Astrocyte (in vitro differentiated cells and primary cell): ENCODE measurements at places on chromosomes 2 and 18. TPM values are rescaled to one million over a fixed set of nuclear protein-coding genes. Genes with fewer than 3 reads are reported as not detected.

UGT1A4 gene
- not detected in 2 replicates for total RNA-seq

- no peak for DNase-seq
- no peaks in the 10 kb centered on the region for H3K27me3 ChIP-seq
- no peak overlapping the region for H3K27ac ChIP-seq
- no peaks in the 10 kb centered on the region for H3K36me3 ChIP-seq
Observed at GRCh38 chr2:128308889-128309279, 9.8 kb downstream of the HS6ST1 start.

MC5R gene
- total RNA-seq = 0.26 and 0.57 TPM in 2 replicates

C2orf80 gene
- not detected in 2 replicates for total RNA-seq

- H3K4me1 ChIP-seq = no peaks in the 10 kb centered on the region
- H3K36me3 ChIP-seq = no peaks in the 10 kb centered on the region
- peak; percentile 18 for DNase-seq
- no peak overlapping the region for H3K4me3 ChIP-seq
- no peaks in the 10 kb centered on the region for H3K27me3 ChIP-seq
- no peak overlapping the region for H3K27ac ChIP-seq
Observed at GRCh38 chr2:225233234-225233633, 166.3 kb upstream of the NYAP2 start.

LINC00305 gene
- total RNA-seq = not detected in 2 replicates

GRCh38 chr2:9739531-9739964, 103.7 kb upstream of the TAF1B start:
- H3K4me1 ChIP-seq = peaks cover 10% of the 10 kb centered on the region
- DNase-seq = no peak
- H3K27ac ChIP-seq = no peak overlapping the region
- H3K4me3 ChIP-seq = no peak overlapping the region
- H3K27me3 ChIP-seq = no peaks in the 10 kb centered on the region

DUSP19 gene
- total RNA-seq = 3.1 and 3.7 TPM in 2 replicates

DNA sequence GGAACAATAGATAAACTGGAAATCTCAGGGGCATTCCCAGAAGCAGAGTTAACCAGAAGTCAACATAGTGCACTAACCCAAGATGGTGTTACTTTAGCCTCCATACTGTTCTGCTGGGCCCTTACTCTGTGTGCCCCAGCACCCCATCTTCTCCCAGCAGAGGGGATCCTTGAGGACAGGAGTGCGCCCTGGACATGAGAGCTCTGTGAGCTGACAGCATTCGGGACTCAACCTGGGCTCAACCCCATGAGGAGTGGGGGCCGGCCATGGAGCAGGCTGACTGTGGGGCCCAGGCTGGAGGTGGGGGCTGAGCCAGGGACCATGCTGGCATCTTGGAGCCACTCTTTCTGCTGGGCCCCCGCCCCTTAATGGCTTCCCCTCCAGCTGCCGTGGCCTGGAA, 156.3 kb upstream of the HS6ST1 start:
- no peak for DNase-seq
- no peaks in the 10 kb centered on the region for H3K36me3 ChIP-seq
- no peaks in the 10 kb centered on the region for H3K27me3 ChIP-seq
- H3K27ac ChIP-seq = no peak overlapping the region

DNA sequence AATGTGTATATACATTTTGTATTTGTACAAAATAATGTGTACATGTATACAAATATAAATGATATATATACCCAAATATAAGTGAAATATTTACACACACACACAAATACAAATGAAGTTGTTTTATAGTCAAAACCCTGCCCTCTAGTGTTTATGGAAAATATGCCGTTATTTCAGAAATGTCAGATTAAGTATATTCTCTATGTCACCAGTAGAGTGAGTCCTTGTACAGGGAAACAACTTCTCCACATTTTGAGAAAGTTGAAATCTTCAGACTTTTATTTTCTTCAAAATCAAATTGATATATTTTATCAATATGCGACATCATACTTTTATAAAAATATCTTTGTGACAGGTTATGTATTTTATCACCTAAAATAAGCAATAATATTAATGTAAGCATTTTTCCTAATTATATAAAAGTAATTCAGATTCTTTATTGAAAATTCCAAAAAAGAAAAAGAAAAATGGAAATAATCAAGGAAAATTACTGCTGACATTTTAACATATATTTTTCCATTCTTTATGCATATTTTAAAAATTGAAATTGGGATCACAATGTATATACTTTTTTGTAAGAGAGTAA, 22.4 kb downstream of the ARL6IP6 start:
- H3K27ac ChIP-seq = no peak overlapping the region
- H3K27me3 ChIP-seq = no peaks in the 10 kb centered on the region
- peak; percentile 30 for DNase-seq

DNA sequence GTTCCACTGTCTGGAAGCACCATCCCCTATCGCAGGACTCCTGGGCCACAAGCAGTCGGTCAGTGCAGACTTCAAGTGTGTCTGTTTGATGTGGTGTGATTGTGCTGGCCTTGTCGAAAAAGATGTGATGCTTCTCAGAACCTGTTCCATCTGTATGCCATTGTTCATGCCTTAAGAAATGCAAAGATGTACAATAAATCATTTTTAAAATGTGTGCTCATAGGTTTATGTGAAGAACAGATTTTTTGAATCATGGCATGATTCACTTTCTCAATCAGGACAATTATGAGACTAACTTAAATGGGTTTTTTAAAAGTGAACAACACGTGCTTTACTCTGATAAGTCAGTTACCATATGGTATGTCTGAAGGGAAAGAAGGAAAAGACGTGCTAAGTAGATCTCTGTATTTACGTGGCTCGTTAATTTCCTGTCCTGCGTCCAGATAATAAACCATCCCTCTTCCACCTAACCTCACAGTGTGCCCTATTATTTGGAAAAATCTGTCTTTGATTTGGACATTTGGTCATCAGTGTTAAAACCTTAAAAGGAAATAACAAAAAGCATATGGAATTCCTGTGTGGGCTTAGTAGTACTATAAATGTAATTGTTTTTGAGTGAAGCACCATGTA, 54.9 kb downstream of the PRKRA start:
- H3K4me3 ChIP-seq = no peak overlapping the region
- H3K36me3 ChIP-seq = no peaks in the 10 kb centered on the region
- H3K27ac ChIP-seq = no peak overlapping the region
- H3K4me1 ChIP-seq = no peaks in the 10 kb centered on the region
- no peak for DNase-seq
- no peaks in the 10 kb centered on the region for H3K27me3 ChIP-seq

GRCh38 chr2:29983308-29983707, 61.9 kb upstream of the ALK start:
- H3K27me3 ChIP-seq = peaks cover 3% of the 10 kb centered on the region
- no peak for DNase-seq
- no peaks in the 10 kb centered on the region for H3K4me1 ChIP-seq
- no peak overlapping the region for H3K27ac ChIP-seq
- no peaks in the 10 kb centered on the region for H3K36me3 ChIP-seq

OTOS gene
- total RNA-seq = not detected in 2 replicates

DNA sequence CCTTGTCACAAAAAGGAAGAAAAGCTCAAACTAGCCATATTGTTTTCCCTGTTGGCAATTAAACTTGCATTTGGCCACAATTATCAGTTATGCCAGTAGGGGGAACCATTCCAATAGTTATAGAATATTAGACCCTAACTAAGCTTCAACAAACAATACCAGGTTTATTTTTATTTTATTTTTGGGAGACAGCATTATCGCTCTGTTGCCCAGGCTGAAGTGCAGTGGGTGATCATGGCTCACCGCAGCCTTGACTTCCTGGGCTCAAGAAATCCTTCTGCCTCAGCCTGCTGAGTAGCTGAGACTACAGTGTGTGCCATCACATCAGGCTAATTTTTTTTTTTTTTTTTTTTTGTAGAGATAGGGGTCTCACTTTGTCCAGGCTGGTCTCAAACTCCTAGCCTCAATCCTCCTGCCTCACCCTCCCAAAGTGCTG, 102.1 kb downstream of the ATAD2B start:
- no peaks in the 10 kb centered on the region for H3K36me3 ChIP-seq
- no peaks in the 10 kb centered on the region for H3K27me3 ChIP-seq
- H3K4me1 ChIP-seq = no peaks in the 10 kb centered on the region
- H3K27ac ChIP-seq = no peak overlapping the region
- peak; percentile 15 for DNase-seq

- no peak for DNase-seq
- H3K36me3 ChIP-seq = no peaks in the 10 kb centered on the region
- peaks cover 5% of the 10 kb centered on the region for H3K27me3 ChIP-seq
- no peak overlapping the region for H3K27ac ChIP-seq
Observed at GRCh38 chr2:240189686-240190085, 49.2 kb upstream of the OTOS start.

- peak overlapping the region; percentile 91 for H3K4me3 ChIP-seq
- no peaks in the 10 kb centered on the region for H3K27me3 ChIP-seq
- H3K36me3 ChIP-seq = no peaks in the 10 kb centered on the region
- H3K4me1 ChIP-seq = peaks cover 7% of the 10 kb centered on the region
- peak; percentile 47 for DNase-seq
- peak overlapping the region; percentile 90 for H3K27ac ChIP-seq
Observed at GRCh38 chr2:32355976-32356680, 695 bp upstream of the BIRC6 start.

CDK15 gene
- total RNA-seq = 6.6 and 9.3 TPM in 2 replicates

DNA sequence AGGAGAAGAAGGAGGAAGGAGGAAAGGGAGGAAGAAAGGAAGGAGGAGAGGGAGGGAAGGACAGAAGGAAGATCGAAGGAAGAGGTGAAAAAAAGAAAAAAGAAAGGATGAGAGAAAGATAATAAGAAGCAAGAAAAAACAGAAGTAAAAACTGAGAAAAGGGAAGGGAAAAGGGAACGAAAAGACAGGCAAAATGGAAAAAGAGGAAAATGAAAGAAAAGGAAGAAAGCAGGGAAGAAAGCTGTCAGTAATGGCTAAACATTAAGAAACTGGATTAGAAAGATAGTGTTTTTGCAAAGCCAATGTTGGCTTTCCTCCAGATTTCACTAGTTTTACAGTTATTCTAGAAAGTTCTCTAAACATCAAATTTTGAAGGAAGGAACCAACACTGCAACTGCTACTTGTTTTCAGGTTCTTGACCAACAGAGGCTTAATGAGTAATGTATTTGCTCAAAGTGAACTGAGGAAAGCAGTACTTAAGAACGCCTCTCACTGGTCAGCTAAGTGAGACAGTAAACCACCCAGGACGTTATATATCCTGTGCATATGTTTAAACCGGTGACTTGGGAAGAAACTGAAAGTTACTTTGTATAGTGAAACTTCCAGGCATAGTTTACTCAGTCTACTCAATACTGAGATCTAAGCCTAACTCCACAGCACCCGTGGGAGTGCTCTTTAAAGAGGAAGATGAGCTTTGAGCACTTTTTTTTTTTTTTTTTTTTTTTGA, 286.2 kb upstream of the TRIB2 start:
- H3K4me1 ChIP-seq = peaks cover 3% of the 10 kb centered on the region
- no peak overlapping the region for H3K4me3 ChIP-seq
- no peak overlapping the region for H3K27ac ChIP-seq
- H3K36me3 ChIP-seq = no peaks in the 10 kb centered on the region
- H3K27me3 ChIP-seq = no peaks in the 10 kb centered on the region

SH3YL1 gene
- total RNA-seq = 23.0 and 27.3 TPM in 2 replicates

- no peak for DNase-seq
- no peaks in the 10 kb centered on the region for H3K36me3 ChIP-seq
- H3K27ac ChIP-seq = no peak overlapping the region
- H3K4me1 ChIP-seq = no peaks in the 10 kb centered on the region
- H3K4me3 ChIP-seq = no peak overlapping the region
Observed at GRCh38 chr2:143594161-143594560, 464.9 kb downstream of the ARHGAP15 start.

DNA sequence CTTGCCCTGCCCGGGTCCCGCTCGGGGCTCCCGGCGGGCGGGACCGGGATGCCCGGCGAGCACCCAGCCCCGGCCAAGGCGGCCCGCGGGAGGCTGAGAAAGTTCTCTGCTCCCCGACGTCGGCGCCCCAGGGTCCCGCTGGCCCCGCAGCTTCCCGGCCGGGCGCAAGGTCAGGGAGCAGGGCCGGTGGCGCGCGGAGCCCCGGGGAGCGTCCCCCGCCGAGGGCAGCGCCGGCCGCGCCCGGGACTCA, 331 bp downstream of the SERPINE2 start:
- no peak overlapping the region for H3K27ac ChIP-seq
- DNase-seq = no peak
- H3K27me3 ChIP-seq = no peaks in the 10 kb centered on the region
- H3K4me1 ChIP-seq = peaks cover 9% of the 10 kb centered on the region

DNA sequence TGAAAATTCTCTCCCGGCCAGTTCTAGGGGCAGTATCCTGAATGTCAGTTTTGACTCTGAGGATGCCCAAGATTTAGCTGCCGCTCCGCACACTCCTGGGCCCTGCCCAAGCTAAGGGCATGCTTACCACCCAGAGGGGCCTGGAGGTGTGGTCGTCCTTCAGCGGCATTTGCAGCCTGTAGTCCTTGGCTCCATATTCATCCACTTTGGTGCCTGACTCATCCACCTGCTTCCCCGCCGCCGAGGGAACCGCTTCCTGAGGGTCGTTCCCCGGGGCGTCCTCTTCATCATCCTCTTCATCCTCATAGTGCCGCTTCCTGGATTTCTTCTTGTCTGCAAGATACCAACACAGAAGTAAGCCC, 577 bp downstream of the ERCC3 start:
- H3K4me1 ChIP-seq = peaks cover 8% of the 10 kb centered on the region
- H3K4me3 ChIP-seq = peak overlapping the region; percentile 96
- H3K27ac ChIP-seq = peak overlapping the region; percentile 85
- no peak for DNase-seq
- H3K36me3 ChIP-seq = peaks cover 35% of the 10 kb centered on the region
- no peaks in the 10 kb centered on the region for H3K27me3 ChIP-seq

- H3K4me1 ChIP-seq = peaks cover 7% of the 10 kb centered on the region
- peaks cover 8% of the 10 kb centered on the region for H3K36me3 ChIP-seq
- H3K27ac ChIP-seq = no peak overlapping the region
- no peaks in the 10 kb centered on the region for H3K27me3 ChIP-seq
- no peak for DNase-seq
Observed at GRCh38 chr2:33392366-33392765, 84.1 kb upstream of the RASGRP3 start.

DNA sequence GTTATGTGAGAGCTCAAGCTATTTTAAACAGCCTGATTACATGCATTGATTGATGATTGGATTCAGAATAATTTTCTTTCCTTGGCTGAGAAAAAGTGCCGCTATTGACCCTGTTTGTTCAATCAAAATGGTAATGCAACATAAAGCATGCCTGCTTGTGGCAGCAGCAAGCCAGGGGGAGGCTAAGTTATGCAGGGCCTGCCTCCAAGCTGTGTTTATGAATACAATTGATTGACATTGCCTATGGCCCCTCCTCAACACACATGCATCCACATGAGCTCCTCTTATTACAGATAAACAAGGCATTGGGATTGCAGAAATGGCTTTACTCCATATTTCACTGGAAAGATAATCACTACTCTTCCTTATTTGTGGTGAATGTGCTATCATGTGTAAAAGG, 395.6 kb downstream of the TDRD15 start:
- H3K4me1 ChIP-seq = no peaks in the 10 kb centered on the region
- no peak for DNase-seq
- no peak overlapping the region for H3K27ac ChIP-seq
- no peak overlapping the region for H3K4me3 ChIP-seq

DSC1 gene
- 0.18 and 0.43 TPM in 2 replicates for total RNA-seq

GRCh38 chr2:207142461-207142860, 23.3 kb downstream of the KLF7 start:
- H3K36me3 ChIP-seq = peaks cover 16% of the 10 kb centered on the region
- H3K4me3 ChIP-seq = no peak overlapping the region
- peaks cover 19% of the 10 kb centered on the region for H3K4me1 ChIP-seq
- H3K27ac ChIP-seq = peak overlapping the region; percentile 40

GRCh38 chr2:106706283-106706682, 179.7 kb downstream of the ST6GAL2 start:
- H3K4me3 ChIP-seq = no peak overlapping the region
- H3K27me3 ChIP-seq = no peaks in the 10 kb centered on the region
- no peaks in the 10 kb centered on the region for H3K4me1 ChIP-seq

ERFE gene
- 0.60 and 1.4 TPM in 2 replicates for total RNA-seq
